Right ventricle myocardium inferior (tissue), 1 donor: ENCODE measurements at places on chromosomes 16 and 17. TPM values are rescaled to one million over a fixed set of nuclear protein-coding genes. Genes with fewer than 3 reads are reported as not detected.

HS3ST3B1 gene
- total RNA-seq, result 1.5 TPM

- no peak for DNase-seq
Observed at GRCh38 chr16:21157632-21158031, 842 bp upstream of the LDAF1 start.

DNA sequence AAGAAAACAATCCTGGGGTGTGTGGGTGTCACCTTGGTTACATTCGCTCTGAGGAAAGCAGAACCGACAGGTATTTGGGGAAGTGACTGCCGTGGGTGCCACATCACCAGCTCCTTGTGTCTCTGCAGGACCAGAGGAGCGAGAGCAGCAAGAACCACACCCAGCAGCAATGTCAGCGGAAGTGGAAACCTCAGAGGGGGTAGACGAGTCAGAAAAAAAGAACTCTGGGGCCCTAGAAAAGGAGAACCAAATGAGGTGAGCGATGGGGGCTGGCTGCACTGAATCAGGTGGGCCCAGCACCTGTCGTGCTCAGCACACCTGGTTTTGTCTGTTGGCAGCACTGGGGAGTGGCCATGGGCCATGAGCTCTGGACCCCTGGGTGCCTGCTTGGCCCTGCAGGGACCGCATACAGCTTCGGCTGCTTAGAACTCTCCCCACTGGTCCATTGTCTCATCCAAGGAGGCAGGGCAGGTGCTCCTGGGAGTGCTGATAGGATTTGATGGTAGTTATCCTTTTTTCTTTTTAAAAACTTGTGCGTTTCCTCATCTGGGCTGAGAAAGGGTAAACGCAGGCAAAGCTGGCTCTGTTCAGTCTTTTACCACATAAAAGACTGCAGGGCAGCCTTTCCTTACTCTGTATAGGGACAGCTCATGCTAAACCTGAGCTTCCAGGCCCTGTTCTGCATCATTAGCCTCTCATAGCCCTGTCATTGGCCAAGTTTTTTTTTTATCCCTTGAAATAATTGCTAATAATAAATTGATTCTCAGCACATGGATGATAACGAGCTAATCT lies 29.4 kb downstream of the HMOX2 start:
- peak; percentile 79 for DNase-seq

- DNase-seq, result no peak
Observed at GRCh38 chr16:65005696-65006095, 116.2 kb downstream of the CDH11 start.

GRCh38 chr17:47317119-47317518 lies 6.6 kb upstream of the EFCAB13 start:
- no peak for DNase-seq

TEX19 gene
- total RNA-seq, result not detected

DNA sequence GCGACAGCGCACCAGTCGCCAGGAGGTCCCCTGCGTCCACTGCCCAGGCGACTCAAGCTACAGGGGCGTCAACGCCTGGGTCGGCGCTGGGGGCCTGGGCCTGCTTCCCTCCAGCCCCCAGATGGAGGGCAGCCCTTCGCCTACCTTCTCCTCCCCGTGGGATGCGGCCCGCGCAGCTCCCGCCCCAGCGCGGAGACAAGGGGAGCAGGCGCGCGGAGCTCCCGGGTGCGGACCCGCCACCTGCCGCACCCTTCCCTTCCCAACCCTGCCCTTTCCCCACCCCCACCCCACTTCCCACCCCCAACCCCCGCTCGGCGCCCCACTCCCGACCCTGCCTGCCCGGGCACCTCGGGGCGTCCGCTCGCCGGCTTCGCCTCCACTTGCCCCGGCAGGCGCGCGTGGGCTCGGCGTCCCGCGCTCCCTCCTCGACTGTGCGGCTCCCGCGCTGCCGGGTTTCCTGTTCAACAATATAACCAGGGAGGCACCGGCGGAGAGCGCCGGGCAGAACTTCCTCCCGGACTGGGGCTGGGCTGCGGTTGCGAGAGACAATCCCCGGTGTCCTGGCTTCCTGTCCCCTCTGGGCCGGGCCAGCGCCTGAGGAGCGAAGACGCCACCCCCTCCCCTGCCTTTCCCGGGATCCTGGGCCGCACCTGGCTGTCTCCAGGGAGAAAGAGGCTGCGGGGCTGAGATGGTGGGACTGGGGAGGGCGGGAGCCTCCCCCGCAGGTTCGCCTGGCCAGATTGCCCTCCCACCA lies at the start of gene ARHGAP27:
Gene ARHGAP27, minus strand, starts transcription at position 466 of the 754 bp plus-strand sequence. CDS start 2,591 bp downstream, outside the sequence.
- DNase-seq, result peak; percentile 90

GRCh38 chr16:1818204-1818872 lies 8.3 kb downstream of the HAGH start:
- no peak for DNase-seq
